ENCODE measurements at places on chromosomes 11 and 22. TPM values are rescaled to one million over a fixed set of nuclear protein-coding genes. Genes with fewer than 3 reads are reported as not detected.
A peak's percentile ranks its signal among the peaks of the same experiment; 100 is the strongest.

Gene TTC36
- total RNA-seq, result 6.2 TPM

- no peak for DNase-seq
Measured at GRCh38 chr11:7968686-7969085, 3.4 kb upstream of the NLRP10 start.

- no peak for DNase-seq
Measured at GRCh38 chr11:132464939-132465338, 1067.4 kb downstream of the OPCML start.

DNA sequence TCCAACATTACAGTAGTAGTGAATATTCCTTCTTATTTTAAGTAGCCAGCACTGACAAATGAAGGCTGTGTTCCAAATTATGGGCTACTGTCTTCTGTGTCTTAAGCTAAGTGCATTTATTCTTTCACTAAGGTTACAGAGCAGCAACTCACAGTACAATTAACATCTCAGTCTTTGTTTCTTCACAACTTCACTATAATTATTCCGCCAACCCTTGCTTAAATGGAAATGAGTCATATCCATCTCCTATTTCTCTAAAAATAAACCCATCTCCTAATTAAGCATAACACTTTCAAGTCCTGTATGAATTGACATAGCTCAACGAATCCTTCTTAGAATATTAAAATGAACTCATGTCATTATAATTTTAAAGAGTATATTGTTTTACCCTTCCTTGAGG, 6.7 kb downstream of the ETS1 start:
- DNase-seq, result no peak

DNA sequence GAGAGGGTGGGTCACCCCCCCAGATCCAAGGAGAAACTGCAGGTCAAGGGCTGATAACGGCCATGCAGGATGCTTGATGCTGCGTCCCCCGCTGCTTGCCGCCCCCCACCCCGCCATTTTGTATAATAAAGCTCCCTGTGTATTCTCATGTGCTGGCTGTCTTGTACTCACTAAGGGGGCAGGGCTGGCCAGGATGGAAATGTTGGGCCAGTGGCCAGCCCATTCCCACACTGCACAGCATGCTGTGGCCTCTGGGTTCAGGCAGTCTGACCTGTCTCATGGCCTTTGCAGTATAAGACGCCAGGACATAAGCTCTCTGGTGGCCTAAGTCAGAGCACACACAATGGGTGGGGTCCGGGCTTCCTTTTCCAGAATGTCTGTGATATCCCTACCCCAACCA, 421 bp upstream of the PRR33 start:
- DNase-seq, result no peak

DNA sequence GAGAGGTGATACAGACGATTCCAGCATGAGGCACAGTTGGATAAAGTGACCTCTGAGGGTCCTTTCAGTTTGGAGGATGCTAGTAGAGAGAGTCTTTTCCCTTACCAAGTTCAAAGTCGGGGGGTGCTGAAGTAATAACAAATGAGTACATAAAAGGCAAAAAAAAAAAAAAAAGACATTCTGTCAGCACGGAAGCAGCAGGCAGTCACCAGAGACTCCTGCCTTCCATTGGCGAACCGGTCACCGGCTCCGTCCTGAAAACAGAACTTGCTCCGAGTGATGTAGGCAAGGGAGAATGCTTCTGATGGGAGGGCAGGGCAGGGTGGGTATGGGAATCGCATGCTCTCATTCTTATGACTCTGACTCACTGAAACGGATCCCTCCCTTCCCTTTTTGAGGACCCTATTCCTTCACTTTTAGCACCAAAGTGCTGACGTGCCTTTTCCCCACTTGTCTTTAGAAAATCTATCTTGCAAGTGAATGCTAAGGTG, 65.9 kb downstream of the PRR5L start:
- peak; percentile 40 for DNase-seq

- DNase-seq, result peak; percentile 33
Measured at GRCh38 chr11:120680322-120680721, 168.8 kb downstream of the GRIK4 start.

- DNase-seq, result no peak
Measured at GRCh38 chr11:124760806-124761205, 1.3 kb downstream of the ESAM start.

DNA sequence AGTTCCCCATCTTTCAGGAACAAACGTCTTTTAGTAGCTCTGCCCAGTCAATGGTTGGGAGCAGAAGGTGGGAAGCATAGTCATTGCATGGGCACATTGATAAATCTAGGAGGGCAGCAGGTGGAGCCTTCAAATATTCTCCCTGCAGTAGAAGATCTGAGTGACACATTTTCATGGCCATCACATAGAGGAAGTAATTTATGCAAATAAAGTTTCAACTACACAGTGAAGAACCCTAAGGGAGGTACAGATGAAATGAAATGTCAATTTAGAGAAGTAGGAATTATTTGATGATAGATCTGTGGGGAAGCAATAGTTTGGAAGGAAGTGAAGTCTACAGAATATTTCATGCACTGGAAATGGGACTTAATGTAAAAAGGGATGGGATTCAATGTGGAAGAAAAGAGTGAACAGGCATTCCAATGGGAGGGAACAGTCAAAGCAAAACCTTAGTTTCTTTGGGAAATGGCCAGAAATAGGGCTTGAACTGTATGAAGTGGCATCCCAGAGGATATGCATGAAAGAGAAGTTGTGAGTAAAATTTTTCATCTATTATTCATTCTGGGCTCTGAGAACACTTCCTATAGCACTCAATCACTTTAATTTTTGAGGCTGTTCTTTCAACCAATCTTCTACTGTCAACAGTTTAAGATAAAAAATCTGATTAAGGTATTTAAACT, 256.2 kb upstream of the LUZP2 start:
- DNase-seq, result no peak

Gene OR8D4
- total RNA-seq, result not detected

GRCh38 chr11:66467034-66467659, 442 bp downstream of the PELI3 start:
- peak; percentile 43 for DNase-seq

DNA sequence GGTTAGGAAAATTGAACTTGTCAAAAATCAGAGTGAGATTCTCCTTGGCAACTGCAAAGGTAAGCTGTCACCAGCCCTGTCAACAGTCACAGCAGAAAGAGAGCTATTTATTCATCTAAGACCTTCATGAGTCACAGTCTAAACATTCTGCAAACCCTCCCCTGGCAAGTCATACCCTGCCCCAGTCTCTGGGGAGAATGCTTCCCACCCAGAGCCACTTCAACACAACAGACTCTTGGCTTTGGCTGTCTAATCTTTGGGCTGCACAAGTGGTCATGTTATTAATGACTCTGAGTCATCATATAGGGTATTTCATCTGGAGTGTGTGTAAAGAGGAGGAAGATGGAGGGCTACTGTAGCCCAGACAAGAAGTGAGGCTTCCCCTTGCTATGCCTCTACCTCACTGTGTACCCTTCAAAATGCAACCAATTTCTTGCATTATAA, 153.4 kb downstream of the CCDC34 start:
- DNase-seq, result peak; percentile 96

DNA sequence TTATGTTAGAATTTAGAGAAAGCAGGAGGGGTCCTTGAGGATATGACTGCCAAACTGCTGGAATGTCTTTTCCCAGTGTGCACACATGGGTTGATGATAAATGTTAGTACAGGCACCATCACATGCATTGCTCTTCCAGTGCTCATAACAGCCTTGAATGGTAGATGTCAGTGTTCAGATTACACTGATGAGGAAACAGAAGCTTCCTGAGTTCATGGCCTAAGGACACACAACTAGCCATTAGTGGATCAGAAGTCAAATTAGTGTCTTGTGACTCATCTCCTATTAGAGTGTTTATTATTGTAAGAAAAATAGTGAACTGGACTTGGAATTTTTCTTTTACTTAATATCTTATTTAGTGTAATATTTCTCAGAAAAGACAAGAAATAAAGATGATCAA, 241.5 kb downstream of the DDX10 start:
- DNase-seq, result peak; percentile 87

DNA sequence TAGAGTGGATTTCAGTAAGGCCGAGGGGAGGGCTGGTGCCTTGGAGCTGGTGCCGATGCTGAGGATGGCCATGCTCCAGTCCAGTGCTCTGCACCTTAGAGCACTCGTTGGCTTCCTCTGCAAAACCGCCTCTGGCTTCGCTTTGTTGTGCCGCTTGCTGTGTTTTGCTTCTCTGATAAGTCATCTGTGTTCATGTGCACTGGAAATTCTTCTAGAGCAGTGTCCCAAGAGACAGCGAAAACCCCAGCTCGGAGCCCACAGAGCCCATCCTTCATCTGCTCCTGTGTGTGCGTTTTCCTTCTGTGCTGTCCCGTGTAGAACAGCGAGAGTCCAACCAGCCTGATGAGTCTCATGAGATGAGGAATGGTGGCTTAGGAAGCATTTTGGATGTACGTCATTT, 12.1 kb downstream of the FAM118A start:
- DNase-seq, result no peak

Gene SCGB2A2
- not detected for total RNA-seq

Gene PATE4
- not detected for total RNA-seq

GRCh38 chr11:65366340-65366773, 11.8 kb downstream of the TIGD3 start:
- DNase-seq, result peak; percentile 86

DNA sequence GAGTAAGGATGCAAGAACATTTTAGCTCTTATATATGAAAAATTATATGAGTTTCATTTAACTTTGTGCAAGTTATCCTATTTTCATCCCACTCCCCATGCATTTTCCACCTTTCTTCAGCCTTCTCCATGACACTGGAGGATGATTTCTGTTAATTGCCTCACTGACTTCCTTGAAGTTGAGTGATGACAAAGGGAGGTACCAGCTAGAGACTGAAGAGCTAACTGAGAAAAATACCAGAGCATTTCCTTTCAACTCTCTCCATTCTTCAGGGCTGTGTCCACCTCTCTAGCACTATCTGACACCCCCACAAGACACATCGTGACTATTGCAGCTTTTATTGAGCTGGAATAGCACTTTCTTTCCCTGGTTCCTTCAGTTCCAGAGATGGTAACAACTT, 711.6 kb upstream of the LRRC4C start:
- no peak for DNase-seq

- DNase-seq, result peak; percentile 20
Measured at GRCh38 chr11:57324154-57324885, 432 bp downstream of the TNKS1BP1 start.

Gene CNGA4
- 0.51 TPM for total RNA-seq

DNA sequence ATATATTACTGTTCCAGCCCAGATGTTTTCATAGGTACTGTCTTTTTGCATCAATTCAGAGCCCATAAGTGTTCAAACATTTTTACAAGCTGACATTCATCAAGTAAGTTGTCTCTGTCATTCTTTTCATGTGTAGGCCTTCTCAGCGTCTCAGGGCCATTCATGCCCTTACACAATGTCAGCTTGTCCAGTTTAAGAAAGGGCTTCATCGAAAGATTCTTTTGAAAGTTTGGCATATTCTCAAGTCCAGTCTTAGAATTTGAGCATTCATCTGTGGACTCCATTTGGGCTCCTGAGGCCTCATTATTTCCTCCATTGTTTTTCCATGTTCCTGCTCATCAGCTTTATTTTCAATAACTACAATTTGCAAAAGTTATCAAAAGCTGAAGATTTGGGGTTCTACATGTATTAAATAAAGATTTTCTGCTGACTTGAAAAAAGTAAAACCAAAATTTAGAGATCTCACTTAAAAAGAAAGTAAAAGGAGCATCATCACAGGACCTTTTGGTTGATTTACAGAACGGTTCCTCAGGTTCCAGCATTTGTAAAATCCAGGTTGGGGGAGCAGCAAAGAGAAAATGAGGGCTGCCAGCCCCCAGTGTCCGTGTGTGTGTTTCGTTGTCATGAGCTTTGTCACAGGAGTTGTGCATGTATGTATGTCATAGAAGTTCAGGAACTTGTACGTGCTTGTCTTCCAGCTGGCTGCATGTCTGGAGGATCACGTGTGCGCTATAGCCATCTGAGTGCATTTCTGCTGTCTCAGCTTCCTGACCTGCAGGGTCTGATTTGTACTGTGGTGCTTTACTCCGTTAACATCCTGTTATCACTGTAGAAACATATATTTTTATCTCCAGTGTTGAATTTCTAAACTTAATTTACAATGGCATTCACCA, 15.6 kb downstream of the MOV10L1 start:
- no peak for DNase-seq

- DNase-seq, result no peak
Measured at GRCh38 chr11:68303982-68304780, 8.2 kb upstream of the LRP5 start.

DNA sequence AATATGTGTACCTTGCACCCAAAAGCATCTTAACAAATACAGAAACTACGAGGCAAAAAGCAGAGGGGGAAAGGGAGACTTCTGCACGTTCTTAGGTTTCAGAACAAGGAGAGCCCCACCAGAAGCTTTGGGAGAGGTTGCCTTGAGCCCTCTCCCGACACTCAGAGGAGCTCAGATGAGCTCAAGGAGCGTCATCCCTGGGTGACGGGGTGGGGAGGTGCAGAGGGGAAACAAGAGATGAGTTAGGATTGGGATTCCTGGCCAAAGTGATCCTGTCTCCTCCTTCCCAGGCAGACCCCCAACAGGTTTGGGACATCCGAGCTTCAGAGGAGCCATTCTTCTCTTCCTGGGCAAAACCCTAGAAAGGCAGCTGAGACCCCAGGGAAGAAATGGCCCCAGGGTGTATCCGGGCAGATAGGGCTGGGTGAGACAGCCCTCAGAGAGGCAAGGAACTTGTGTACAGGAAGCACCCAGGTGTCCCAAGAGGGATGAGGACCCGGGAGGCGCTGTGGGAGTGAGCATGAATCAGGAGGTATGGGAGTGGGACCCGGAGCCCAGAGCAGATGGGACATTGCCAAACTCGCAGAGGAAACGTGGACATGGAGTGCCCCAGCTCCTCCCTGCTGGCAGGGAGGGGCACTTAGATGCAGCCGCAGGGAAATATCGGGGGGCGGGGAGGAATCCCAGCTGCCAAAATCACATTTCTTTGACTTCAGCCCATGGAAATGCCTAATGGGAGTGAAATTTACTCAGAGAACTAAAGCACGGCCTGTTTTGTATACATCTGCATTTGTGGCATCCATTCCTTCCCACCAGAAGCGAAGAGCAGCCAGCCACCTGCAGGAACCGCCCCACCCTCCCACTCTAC, 12.4 kb downstream of the C1QTNF6 start:
- no peak for DNase-seq

Gene OTOG
- total RNA-seq, result not detected

DNA sequence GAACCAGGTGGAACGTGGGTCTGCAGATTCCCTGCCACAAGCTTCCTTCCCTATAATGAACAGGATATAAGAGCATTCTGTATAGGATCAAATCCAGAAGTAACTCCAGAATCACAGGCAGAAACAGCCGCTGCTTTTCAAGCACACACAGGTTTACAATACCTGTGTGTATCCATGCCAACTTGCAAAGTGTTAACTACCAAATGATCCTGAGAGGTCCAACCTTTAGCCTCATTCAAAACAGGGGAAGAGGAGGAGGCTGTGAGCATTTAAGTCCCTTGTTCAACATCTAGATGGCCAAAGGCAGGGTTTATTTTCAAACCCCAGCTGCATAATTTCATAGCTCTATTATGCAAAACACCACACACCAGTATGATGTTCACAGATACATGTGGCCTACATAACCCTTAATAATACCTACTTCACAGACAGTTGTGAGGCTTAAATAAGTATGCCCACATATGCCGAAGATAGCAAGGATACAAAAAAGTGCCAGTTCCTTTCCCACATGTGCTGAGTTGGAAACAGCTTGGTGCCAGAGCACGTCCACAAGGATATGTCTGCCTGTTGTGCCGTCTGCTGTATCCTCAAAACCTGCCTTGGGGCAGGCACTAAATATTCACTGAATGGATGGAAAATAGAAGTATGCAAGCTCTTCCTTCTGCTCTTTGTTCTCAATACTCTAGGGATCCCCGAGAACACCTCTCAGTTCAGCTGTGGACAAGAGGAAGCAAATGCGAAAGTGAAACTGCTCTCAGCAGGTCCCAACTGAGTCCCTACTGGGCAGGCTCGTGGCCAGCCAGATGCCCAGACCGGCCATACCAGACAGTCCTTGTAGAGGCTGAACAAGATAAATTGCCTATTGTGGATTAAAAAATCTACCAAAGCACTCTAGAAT, 66.8 kb downstream of the LARGE1 start:
- peak; percentile 2 for DNase-seq
